ENCODE measurements at places on chromosomes 16 and 17. TPM values are rescaled to one million over a fixed set of nuclear protein-coding genes. Genes with fewer than 3 reads are reported as not detected.

DNA sequence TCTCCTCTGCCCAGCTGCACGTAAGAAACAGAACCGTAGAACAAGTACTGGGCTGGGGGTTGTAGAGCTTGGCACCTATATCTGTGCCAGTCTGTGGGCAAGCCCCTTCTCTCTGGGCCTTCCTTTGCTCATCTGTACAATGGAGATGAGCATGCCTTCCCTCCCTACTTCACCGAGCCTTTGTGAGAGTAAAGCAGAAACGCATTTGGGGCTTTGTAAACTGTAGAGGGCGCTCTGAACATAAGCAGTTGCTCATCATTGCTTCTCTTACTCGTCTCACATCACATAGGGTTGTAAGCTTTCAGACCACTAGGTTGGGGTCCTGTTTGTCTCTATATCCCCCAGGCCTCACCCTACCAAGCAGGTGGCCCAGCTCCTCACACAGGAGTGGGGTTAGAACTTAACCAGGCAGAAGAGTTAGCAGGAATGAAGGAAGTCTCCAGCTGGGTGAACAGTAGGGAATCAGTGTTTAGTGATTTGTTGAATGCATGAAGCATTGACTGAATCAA lies 15.1 kb downstream of the SAMD14 start:
- peak; percentile 83 for DNase-seq

PRRT2 gene
- not detected for total RNA-seq

BIRC5 gene
- 167 TPM for total RNA-seq

GRCh38 chr16:89482817-89483205 lies 7.5 kb downstream of the ANKRD11 start:
- no peak for DNase-seq

DNA sequence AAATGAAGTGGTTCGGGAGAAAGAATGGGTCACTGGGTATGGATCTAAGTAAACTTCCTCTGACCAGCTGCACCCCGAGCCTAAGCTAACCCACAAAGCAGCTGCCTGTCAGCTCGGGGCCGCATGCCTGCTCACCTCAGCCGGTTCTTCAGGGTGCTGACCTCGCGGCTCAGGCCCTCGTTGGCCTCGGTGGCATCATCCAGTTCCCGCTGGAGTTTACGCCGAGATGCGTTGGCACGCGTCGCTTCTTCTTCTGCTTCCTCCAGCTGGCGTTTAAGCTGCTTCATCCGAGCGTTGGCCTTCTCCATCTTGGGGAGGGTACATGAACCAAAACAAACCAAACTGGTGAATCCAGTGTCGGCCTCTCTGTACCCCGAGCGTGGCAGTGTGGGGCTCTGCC lies 41.1 kb downstream of the NDEL1 start:
- DNase-seq = no peak

ANKRD40CL gene
- total RNA-seq = not detected

CSNK2A2 gene
- total RNA-seq = 18.9 TPM

MT1H gene
- not detected for total RNA-seq

DNA sequence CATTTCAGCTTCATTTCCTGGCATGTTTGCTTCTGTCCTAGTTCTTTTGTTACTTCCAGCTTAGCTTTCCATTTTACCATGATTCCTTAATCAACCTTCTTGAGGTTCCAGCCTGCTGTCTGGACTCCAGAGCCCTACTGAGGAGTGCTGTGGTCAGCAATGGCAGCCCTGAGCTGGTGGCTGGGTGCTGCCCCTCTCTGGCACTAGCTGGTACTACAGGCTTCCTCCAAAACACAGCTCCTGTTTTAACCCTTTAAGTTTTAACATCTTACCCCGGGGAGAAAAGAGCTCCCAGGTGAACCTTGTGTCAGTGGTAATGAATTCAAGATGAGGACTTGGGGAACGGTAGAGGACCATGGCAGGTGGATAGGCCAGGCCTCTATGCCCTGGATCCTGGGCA lies 395.5 kb downstream of the TMEM114 start:
- peak; percentile 40 for DNase-seq

Measured in SK-MEL-5 (cell line).